HL-60 (cell line): ENCODE measurements at places on chromosomes 6 and 20.
A peak's percentile ranks its signal among the peaks of the same experiment; 100 is the strongest.

- no peak for DNase-seq
Observed at GRCh38 chr6:35341557-35341956, 801 bp upstream of the PPARD start.

DNA sequence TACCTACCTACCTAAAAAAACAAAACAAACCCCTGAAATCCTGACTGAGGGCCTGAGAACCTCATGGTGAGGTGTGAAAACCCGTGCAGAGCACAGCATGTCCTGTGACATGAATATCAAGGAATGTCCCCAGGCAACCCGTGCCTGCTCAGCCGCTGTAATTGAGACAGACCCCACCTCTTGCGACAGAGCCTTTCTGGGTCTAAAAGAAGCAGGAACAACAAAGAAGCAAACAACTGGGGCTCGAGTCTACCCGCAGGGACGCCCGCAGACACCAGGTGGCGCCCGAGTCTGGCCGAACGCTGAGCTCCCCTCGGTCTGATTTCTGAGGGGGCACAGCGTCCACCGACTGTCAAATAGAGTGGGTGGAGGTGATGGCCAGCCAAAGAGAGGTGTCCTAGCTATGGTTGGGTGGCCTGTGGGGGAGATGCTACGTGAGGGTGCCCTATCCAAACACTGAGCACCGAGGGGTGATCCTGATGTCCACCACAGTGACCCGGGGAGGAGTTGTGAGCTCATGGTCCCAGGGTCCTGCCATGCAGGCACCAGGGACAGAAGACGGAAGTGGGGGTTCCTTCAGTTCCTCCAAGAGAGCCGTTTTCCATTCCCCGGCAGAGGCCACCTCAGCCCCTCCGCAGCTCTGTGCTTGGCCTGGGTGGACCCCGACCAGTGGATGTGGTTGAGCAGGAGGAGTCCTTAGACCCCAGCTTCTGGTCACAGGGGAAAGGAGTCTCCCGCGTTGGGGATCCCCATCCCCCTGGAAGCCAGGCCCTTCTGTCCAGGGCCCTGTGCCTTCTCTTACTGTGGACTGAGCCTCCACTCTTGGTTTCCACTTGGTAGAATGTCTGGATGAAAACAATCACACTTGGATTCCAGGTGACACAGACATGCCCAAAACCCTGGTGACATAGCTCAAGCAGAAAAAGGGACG, 268.2 kb downstream of the CDC5L start:
- DNase-seq = peak; percentile 62

GRCh38 chr6:122996794-122997505, 915 bp downstream of the CLVS2 start:
- DNase-seq = no peak

- DNase-seq = peak; percentile 58
Observed at GRCh38 chr20:35171753-35172433, at the start of gene PROCR. PROCR (plus strand) TSS chr20:35172072; CDS start chr20:35172155, 83 bp downstream.

GRCh38 chr20:43220612-43221011, 30.9 kb upstream of the PTPRT start:
- no peak for DNase-seq

- no peak for DNase-seq
Observed at GRCh38 chr20:34344238-34344637, 18.8 kb upstream of the ITCH start.

DNA sequence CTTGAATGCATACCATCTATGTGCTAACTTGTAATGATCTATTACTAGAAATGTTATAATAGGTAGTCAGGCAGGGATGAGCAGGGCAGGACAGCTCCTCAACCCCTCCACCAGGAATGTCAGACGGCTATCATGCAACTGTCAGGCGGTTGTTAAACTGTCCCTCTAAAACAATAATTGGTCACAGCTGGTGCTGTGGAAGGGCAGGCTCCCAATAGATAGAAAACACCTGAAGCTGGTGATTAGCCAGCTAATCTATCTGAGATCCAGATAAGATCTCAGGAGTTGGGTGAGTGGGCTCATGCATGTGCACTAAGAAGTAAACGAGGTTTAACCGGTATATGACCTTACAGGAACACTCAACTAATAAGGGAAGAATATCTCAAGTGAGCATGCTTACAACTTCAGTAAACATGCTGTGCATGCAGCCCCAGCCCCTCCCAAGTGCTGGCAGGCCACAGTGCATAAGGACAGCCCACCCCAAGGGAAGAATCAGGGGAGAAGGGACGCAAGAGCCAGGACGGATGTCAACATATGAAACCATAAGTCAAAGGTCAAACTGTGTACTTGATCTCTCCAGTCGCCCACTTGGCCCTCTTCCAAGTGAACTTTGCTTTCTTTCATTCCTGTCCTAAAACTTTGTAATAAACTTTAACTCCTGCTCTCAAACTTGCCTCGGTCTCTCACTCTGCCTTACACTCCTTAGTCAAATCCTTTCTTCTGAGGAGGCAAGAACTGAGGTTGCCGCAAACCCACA, 566.2 kb upstream of the NRSN1 start:
- DNase-seq = no peak

DNA sequence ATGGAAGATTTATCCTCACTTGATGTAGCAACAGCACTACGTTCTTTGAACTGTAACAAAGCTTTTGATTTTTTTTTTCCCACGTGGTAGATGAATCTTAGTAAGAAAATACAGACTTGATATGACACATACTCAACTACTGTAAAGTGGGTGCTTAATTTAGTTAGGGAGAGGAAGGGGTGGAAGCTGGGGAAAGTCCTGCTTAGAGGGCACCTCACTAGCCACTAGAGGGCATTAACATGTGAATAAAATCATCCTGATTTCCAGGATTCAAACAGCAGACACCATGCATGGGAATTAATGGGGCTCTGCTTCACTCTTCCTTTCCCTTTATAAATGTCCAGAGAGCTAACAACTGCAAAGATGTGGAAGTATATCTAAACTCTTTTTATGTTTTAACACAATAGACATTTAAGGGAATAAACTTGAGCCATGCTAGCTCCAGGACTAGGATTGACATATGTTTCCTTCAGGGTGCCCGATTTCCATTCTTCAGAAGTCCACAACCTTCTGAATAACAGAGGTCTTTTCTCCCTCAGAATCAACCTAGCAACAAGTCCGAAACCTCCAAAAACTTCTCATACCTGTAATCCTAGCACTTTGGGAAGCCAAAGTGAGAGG, 250.1 kb downstream of the ATXN1 start:
- no peak for DNase-seq

- no peak for DNase-seq
Observed at GRCh38 chr6:144008120-144008811, at the start of gene PLAGL1. PLAGL1 (minus strand) TSS chr6:144008259; CDS start chr6:143948136, 60,123 bp downstream.

DNA sequence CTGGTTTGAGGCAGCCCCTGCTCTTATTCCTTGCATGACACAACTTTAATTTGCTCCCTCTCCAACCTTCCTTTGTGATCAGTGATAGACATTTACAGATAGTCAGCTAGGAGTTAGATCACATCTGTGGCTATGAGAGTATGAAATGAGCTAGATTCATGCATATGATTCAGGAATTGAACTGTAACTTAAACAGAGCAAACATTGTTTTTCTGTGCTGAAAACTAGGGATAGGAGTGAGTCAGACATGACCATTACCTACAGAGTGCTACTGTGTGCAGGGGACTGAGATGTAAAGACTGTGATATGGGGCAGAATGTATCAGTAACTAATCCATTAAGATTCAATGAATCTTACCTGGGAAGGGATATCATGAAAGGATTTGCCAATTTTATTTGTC, 279.4 kb upstream of the SPTLC3 start:
- DNase-seq = no peak

- no peak for DNase-seq
Observed at GRCh38 chr6:14040042-14040441, 77.5 kb upstream of the CD83 start.

DNA sequence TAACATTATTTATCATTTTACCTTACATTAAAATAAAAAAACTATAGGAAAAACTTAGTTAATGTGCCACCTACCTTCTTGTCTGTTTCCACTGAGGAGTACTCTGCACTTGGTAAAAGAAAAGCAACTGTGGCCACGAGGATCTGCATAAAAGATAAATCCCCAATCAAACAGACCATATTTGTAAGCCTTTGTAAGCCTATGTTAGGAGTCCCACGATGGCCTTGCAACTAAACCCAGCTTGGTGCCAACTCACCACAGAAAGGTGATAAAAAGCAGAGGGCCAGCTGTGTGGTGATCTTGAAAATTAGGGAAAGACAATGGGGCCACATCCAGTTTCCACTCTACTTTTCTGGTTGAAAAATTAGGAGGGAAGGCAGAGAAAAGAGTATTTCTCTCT, 156.9 kb downstream of the INSM1 start:
- DNase-seq = no peak

GRCh38 chr6:27303613-27304272, 8.3 kb downstream of the POM121L2 start:
- no peak for DNase-seq

DNA sequence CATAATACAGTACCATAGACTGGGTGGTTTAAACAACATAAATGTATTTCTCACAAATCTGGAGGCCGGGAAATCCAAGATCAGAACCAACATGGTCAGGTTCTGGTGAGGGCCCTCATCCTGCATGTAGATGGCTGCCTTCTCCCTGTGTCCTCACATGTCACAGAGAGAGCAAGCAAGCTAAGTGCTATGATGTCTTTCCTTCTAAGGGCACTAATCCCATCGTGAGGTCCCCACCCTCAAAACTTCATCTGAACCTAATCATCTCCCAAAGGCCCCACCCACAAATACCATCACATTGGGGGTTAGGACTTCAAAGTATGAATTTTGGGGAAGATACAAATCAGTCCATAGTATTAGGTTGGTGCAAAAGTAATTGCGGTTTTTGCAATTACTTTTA, 56.8 kb downstream of the CCDC170 start:
- DNase-seq = no peak

GRCh38 chr6:165767228-165767627, 104.2 kb upstream of the PDE10A start:
- DNase-seq = no peak

GRCh38 chr6:49524541-49524940, 24.8 kb downstream of the GLYATL3 start:
- no peak for DNase-seq

- no peak for DNase-seq
Observed at GRCh38 chr6:99080191-99080590, 132.4 kb upstream of the FBXL4 start.

DNA sequence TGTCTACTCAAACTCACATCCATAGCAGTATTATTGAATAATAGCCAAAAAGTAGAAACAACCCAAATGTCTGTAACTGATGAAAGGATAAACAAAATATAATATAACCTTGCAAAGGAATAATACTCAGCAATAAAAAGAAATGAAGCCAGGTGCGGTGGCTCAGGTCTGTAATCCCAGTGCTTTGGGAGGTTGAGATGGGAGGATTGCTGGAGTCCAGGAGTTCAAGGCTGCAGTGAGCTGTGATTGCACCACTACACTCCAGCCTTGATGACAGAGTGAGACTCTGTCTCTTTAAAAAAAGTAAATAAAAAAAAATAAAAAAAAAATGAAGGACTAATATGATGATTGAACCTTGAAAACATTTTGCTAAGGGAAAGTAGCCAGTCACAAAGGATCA, 22.1 kb upstream of the KIF16B start:
- DNase-seq = no peak

GRCh38 chr6:148074738-148075137, 267.9 kb upstream of the SASH1 start:
- no peak for DNase-seq

- no peak for DNase-seq
Observed at GRCh38 chr20:50543326-50543725, 33.1 kb downstream of the PTPN1 start.

- no peak for DNase-seq
Observed at GRCh38 chr6:105769987-105770386, 316.1 kb upstream of the PRDM1 start.

- DNase-seq = no peak
Observed at GRCh38 chr6:5674141-5674540, 332.6 kb downstream of the NRN1 start.

DNA sequence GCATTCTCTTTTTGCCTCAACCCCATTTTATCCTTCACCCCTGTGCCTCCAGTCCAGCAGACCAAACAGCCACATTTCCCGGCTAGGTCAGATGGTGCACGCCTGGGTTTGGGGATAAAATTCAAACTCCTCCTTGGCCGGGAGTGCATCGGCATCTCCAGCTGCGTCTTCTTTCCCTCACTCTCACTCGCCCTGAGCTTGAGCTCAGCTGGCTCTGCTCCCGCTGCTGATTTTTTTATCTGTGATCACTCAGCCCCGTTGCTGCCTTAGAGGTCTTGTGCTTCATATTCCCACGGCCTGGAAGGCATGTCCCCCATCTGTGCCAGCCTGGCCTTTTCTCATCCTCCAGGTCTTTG, 6.8 kb upstream of the EZR start:
- no peak for DNase-seq

DNA sequence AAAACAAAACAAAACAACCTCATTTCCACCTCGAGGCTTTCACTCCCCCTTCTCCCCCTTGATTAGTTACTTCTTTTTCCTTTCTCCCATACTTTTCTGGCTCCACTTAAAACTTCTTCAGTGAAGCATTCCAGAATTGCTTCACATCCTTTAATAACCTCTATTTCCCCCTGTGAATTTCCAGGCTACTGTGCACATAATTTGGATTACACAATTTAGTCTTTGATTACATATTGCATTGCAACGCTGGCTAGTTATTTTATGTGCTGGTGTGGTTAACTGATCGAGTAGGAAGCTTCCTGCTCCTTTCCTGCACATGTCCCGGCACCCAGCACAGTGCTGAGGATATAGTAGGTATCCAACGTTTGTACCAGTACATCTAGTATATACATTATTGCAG, 28.1 kb upstream of the EEF1E1 start:
- no peak for DNase-seq

GRCh38 chr6:137213813-137214212, 5.4 kb downstream of the IFNGR1 start:
- no peak for DNase-seq

DNA sequence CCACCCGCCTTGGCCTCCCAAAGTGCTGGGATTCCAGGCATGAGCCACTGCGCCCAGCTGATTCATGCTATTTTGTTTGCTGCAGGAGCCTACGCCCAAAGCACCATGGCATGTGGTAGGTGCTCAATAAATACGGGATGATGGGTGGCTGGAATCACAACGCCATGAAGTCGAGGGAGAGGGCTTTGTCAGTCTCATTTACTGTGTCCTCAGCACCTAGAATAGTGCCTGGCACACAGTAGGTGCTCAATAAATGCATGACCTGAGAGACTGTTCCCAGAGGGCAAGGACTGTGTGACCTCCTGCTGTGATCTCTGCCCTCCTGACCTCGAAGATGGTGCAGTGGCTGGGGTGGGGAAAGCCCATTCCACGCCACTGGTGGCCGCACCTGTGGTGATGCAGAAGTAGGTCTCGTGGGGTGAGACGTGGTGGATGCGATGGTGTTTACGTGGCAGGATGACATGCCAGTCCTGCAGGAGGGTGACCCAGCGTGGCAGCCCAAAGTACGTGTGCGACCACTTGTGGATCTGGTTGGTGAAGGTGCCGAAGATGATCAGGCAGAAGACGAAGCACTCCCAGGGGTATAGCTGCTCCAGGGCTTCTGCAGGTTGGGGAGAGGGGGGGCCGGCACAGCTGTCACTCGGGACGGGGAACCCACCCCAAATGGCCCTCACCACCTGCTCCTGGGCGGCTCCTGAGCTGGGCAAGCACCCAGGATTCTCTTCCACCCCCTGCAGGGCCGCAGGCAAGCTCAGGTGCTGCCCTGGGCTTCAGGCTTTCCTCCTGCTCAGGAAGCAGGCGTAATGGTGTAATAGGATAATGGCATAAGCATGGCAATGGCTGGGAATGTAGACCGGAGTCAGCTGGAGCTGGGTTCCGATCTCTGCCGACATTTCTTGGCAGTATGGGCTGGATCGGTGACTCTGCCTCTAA, 14.9 kb upstream of the UBE2V1 start:
- no peak for DNase-seq

- no peak for DNase-seq
Observed at GRCh38 chr6:39847221-39847620, 55.0 kb downstream of the DAAM2 start.
